Activated T-helper 17 cell treated with anti-CD3 and anti-CD28 coated beads, Interleukin-2, amount 50 U/mL, for 72 hours (primary cell): ENCODE measurements at places on chromosomes 3 and 15. TPM values are rescaled to one million over a fixed set of nuclear protein-coding genes. Genes with fewer than 3 reads are reported as not detected.

Gene EMC7
- total RNA-seq: 33.2 TPM

Gene CSPG5
- 0.91 TPM for total RNA-seq

Gene LSMEM2
- total RNA-seq: 0.34 TPM

Gene A4GNT
- total RNA-seq: not detected

Gene CNTN6
- not detected for total RNA-seq

Gene SH2D7
- not detected for total RNA-seq

Gene SNURF
- total RNA-seq: 4.9 TPM

DNA sequence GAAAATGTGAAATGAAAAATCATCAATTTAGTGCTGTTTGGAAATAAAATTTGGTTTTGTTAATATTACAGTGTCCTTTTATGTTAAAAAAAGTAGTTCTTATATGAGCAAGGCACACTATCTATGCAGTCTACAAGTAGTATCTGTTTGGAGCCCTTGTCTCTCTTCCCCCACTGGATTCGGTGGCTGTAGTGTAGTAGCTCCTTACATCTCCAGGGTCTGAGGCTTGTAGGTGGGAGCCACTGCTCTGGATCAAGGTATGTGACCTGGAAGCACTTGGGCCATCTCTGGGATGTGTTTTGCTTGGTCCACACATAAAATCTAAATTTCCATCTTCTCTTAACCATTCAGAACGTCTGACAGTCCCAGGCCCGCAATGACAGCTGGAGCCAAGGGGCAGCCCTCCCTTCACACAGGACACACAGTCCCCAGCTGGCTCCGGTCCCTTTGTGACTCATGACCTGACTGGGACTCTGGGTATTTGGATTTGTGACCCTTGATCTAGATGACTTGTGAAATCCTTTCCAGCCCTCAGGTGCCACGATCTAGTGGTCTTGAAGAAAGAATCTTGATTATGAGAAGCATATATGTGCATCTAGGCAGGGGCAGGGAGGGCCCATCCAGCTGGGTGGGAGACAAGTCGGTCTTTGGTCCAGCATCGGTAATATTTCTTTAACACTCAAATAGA, 80.0 kb downstream of the USP13 start:
- no peak for ATAC-seq

DNA sequence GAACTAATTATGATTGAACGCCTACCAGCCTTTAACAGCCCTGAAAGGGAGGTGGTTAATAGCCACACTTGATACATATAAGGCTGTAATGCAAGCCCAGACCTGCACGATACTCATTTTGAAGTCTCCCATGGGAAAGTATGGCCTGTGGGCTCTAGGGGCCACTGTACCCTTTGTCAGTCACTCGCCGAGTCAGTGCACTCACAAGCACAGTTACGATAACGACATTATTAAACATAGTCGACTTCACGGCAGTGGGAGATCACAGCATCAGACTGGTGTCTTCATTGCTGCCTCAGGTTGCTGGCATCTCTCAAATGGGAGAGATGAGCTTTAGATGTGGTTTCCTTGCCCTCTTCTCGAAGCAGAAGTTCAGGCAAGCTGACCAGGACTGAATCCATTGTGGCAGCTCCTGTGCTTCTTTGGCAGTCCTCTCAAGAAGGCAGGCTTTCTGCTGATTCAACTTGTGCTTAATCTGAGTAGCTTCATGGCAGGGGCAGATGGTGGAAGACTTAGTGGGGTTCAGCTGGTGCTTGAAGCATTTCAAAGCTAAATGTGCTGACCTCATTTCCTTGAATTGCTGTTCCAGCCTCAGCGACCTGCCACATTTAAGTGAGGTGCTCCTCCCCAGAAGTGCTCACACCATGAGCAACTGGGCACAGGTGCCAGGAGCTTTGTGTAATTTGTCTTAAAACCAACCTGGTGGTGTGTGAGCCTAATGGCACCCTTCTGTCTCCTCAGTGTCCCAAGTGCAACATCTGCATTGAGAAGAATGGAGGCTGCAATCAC, 15.8 kb upstream of the P4HTM start:
- no peak for ATAC-seq

- ATAC-seq: no peak
Measured at GRCh38 chr3:77283108-77283507, 243.2 kb downstream of the ROBO2 start.

DNA sequence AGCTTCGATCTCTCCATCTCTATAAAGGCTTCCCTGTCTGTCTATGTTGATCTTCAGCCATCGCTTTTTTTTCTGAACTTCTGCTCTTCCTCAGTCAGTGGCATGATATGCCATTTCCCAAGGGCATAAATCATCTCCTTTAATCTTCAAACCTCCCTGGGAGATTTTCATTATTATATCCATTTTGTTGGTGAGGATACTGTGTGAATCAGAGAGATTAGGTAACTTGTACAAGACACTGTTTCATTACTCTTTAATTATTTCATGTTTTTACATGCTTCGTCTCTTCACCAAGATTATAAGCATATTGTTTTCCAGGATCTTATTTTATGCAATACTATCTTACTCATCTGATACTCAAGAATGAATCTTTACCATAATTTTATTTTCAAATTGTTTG, 124.8 kb upstream of the ATP11B start:
- ATAC-seq: no peak

GRCh38 chr3:112128843-112129727, 4.0 kb downstream of the GCSAM start:
- peak; percentile 69 for ATAC-seq

DNA sequence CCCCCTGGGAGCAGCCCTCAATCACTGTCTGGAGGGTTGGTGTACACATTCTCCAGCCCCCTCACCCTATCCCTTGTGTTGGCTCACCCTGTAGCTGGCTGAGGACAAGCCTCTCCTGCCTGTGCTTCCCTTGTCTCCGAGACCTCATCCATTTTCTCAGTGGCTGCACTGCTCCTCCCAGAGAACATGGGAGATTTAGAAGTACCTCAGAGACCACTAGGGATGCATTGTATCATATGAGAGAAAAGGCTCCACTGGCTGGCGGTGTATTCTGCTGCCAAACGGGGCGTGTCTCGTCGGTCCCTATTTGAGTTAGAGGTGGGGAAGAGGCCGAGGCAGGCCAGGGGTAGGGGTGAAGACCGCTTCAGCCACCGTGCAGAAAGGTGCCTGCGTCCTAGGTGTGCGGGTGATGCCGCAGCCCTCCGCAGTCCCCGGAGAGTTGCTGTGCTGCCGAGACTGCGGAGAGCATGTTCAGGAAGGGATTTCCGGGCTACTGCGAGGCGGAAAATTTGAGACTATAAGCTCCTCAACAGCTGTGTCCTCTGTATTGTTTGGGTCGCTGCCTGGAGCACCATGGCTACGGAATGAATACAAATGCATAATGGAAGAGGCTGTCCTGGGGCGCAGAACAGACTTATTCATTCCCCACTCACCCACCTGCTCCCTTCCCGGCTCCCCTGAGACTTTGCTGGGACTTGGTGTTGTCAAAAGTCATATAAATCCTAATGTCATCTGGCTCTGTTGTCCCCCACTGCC, 43.8 kb downstream of the SPSB4 start:
- no peak for ATAC-seq

GRCh38 chr3:195030791-195031321, 240.1 kb downstream of the XXYLT1 start:
- ATAC-seq: no peak

- ATAC-seq: no peak
Measured at GRCh38 chr15:58212909-58213526, 74.8 kb downstream of the AQP9 start.

DNA sequence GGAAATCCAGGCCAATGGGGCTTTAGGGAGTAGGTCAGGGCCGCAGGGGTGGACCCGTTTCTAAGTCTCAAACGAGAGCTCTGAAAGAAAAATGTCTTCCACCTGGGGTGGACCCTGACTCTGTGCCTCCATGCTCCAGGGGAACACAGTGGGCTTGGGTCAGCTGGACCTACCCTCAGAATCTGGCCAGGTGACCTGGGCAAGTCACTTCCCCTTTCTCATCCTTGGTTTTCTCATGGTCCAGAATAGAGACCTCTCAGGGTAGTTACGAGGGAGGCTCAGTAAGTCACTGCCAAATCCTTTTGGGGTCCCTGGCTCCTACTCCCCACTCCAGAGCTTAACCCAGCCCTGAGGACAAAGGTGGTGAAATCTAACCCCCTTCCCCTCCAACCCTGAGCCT, 25.8 kb downstream of the EFCAB12 start:
- no peak for ATAC-seq

GRCh38 chr3:104887069-104887468, 479.6 kb upstream of the ALCAM start:
- no peak for ATAC-seq

DNA sequence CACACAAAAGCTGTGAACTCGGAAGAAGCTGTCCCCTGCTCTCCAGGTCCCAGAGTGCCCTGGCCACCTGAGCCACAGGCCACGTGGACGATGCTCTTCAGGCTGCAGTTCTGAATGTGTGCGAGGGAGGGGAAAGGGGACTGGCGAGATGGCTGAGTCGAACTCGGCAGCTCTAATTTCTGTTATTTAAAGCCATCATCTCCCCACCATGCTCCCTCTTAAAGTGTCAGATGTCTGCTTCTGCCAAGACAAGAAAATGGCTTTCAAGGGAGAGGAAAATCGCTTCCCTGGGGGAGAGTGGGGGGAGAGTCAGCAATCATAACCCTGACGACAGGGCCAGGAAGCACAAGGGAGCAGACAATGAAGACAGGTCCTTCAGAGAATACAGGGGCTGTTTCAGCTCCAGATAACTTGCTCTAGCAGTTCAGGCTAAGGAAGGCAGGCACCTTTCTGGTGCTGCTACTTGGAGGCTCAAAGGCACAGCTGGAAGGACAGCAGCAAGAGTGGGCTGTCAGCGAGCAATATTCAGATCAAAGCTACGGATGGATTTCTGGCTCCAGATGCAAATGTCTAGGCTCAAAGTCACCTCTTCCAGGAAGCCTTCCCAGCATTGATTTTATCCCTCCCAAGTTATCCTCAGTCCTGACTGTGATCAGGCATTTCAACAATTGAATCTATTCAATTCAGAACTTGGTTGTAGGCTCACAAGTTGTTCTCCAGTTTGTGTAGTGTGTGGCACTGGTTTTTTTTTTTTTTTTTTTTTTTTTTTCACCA, 15.5 kb upstream of the CCDC33 start:
- no peak for ATAC-seq

DNA sequence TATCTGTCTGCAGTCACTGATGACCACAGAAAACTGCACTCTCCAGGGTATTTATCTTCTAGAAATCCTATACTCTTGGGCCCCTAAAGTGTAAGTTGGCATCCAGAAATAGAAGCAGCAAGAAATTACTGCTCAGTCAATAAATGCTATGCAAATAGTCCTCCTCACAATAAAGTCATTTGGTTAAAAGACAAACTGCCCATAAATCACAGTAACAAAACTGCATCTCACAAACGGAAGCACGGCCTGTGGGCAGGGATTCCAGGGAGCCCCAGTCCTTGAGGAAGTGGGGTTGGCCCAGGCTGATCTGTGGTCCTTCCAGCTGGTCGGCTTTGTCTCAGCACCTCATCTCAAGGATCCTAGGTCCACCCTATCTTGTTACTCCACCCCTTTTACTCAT, 29.7 kb upstream of the SPATA12 start:
- ATAC-seq: no peak

DNA sequence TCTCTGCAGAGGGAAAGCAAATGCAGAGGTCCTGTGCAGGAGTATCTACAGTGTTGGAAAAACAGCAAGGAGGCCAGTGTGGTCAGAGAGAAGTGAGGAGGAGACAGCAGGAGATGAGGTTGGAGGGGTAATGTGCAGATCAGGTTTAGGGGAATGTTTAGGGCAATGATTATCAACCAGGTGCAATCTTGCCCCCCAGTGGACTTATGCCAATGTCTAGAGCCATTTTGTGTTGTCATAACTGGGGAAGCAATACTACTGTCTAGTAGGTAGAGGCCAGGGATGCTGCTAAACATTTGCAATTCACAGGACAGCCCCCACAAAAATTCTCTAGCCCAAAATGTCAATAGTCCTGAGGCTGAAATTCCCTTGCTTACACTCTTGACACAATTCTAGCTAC, 13.1 kb downstream of the CCDC191 start:
- ATAC-seq: no peak

GRCh38 chr15:76577879-76578512, 241.4 kb downstream of the ISL2 start:
- ATAC-seq: peak; percentile 31

DNA sequence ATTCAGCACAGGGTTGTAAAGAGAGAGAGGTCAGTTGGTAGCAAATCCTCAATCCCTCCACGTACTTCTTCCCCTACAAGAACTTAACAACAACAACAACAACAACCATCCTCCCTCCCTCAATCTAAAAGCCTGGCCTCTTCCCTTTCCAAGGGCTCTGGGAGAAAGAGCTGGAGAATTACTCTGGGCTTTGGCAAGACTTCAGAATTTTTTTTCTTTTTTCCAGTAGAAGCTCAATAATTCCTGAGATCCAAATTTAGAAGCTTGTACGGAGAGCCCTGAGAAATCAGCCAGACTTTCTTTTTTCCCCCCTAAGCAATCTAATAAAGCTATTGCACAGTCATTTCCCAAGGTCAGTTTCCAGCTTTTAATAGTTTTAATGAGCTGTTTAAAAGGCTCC, 95.8 kb upstream of the CACNA2D3 start:
- no peak for ATAC-seq

DNA sequence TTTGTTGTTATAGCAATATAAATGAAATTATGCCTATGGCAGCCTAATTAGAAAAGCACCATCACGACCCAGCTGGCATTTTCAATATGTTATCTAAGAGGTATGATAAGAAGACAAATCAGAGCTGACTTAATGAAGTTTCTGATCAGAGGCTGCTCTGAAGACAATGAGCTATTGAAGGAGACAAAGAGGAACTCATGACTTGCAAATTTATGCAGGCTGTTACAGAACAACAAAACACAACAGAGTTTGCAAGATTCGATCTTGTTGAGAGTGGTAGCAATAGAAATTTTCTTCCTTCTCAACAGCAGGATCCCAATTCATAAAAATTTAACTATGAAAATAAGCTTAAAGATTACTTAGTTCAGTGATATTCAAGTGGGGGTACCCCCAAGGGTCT, 7.7 kb downstream of the CCDC54 start:
- no peak for ATAC-seq

- ATAC-seq: no peak
Measured at GRCh38 chr3:23944007-23944783, 891 bp upstream of the NR1D2 start.

- ATAC-seq: peak; percentile 34
Measured at GRCh38 chr15:51244423-51244869, 94.0 kb downstream of the CYP19A1 start.

- ATAC-seq: no peak
Measured at GRCh38 chr3:105444725-105445124, 78.0 kb downstream of the ALCAM start.

DNA sequence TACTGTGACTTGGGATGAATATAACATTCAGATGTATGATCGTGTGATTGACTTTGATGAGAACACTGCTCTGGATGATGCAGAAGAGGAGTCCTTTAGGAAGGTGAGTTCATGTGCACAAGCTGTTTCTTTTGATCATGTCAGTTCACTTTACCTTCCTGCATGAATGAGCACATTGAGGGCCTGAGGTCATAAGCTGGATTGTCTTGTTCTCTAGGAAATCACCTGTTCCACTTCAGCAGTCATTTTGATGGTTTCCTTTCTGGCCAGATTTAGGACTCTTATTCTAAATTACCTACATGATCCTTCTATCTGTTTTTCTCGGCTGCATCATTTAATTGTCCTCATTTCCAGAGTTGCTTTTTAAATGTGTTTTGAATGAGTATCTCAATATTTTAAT, 4.1 kb downstream of the RCN2 start:
- ATAC-seq: no peak

GRCh38 chr15:64634027-64634426, 141.4 kb downstream of the RBPMS2 start:
- peak; percentile 86 for ATAC-seq
